Forelimb muscle (tissue), 1 donor: ENCODE measurements at places on chromosomes 3 and 15.

DNA sequence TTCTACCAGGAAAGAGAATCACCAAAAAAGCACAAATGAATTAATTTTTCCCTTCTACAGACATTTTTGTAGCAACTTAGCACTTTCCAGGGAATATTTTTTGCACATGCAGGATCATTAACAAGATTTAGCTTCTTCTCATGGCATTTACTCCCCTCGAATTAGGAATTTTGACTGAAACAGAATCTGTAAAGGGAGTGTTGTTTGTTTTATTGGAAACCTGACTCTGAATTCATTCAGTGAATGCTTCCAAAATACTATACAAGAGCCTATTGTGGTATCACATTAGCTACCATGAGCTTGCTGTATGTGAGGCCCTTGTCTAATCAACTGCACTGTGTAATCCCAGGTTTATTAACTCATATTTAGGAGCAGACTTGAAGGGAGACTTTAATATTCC, 130.4 kb upstream of the ATP10A start:
- DNase-seq = no peak

DNA sequence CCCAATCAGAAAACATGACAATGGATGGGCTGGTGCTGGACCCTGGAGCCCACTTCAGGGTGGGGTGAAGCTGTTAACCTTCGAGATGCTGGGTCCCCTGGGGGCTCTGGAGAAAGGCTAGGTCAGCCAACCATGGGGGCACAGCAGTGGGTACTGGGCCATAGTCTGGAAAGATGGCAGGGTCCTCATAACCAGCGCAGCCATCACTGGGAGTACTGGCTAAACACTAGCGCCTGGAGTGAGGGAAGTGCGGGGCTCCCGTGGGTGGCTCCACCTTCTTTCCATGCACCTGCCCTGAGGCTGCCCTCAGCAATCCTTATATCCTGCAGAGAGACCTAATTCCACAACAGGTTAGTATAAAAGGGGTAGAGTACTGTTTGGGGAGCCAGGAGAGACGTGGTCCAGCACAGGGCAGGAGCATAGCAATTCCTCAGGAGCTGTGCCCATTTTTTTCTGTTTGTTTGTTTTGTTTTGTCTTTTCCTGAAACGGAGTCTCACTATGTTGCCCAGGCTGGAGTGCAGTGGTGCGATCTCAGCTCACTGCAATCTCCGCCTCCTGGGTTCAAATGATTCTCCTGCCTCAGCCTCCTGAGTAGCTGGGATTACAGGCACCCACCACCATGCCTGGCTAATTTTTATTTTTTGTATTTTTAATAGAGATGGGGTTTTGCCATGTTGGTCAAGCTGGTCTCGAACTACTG, 122.6 kb upstream of the MEF2A start:
- DNase-seq = no peak

DNA sequence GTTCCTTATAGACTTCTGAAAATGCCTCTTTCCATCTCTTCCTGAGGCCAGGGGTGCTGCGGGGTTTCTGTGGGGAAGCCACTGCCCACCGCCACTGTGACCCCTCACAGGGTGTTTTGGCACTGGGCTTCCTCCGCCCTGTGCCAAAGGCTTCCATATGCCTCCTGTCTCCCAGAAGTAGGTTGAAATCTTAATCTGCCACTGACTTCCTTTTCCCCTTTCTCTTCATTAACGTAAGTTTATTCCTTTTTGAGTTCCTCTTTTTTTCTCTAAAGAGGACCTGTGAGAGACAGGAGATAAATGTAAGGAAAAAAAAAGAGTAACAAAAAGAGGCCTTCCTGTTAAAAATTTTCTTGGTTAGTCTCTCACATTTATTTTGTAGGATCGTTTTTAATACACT, 220.5 kb downstream of the CTNNB1 start:
- no peak for DNase-seq

GRCh38 chr3:188631291-188632010, 477.5 kb downstream of the LPP start:
- DNase-seq = no peak

DNA sequence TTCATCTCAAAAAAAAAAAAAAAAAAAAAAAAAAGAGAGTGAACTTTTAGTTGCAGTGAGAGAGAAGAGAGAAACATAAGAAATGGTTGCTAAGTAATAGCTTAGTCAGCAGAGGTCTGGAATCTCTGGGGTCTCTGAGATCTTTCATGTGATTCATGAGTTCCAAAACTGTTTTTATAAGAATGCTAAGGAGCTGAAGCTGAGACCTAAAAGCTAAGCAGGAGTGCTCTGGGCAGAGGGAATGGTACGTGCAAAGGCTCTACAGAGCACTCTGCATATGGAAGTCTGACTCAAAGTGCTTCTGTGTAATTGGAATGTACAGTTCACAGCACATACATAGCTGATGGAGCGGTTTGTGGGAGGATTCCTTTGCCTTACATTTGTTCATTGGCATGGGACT, 66.3 kb upstream of the LRIG1 start:
- peak; percentile 54 for DNase-seq

GRCh38 chr3:57080171-57080570, 19.7 kb downstream of the SPATA12 start:
- DNase-seq = no peak

DNA sequence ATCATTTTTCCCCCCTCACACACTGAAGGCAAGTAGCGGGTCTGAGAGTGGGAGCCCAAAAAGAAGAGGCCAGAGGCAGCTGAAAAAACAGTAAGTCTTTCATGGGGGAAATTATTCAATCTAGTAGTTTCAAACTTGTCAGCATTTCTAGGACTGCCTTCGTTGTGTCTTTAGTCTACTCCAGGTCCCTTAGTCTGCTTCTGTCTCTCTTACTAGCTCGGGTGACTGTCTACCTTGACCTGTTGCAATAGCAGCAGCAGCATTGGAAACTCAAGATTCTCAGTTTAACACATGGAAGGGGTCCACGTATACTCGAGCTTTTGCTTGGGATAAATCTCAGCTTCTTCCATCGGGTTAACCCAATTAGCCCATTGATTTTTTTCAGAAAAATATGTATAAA, 28.9 kb downstream of the CHD2 start:
- DNase-seq = no peak

DNA sequence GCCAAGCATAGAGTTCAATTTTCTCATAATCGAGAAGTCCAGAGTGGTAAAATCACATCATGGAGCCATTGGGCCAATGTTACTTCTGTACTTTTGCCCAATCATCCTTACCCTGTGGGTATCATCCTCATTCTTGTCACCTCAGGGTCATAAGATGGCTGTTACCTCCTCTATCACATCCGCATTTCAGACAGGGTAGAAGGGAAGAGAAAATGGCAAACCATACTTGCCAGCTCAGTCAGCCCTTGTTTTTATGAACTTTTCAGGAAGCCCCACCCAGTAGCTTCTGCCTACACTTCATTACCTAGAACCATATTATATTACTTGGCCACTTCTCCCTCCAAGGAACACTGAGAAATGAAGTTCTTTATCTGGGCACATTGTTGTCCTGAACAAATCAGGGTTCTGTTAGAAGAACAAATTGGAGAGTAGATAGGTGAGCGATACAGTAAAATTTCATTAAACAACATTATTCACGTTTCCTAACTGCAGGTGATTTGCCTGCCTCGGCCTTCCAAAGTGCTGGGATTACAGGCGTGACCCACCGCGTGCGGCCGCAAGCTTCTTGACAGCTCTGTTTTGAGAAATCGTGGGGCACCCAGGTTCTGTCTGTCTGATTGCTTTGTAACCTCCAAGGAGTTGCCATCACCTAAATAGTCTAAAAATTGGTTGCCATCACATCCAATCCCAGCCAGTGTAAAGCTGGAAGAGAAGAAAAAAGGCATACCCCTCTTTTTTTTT, 34.5 kb upstream of the RPN1 start:
- no peak for DNase-seq

DNA sequence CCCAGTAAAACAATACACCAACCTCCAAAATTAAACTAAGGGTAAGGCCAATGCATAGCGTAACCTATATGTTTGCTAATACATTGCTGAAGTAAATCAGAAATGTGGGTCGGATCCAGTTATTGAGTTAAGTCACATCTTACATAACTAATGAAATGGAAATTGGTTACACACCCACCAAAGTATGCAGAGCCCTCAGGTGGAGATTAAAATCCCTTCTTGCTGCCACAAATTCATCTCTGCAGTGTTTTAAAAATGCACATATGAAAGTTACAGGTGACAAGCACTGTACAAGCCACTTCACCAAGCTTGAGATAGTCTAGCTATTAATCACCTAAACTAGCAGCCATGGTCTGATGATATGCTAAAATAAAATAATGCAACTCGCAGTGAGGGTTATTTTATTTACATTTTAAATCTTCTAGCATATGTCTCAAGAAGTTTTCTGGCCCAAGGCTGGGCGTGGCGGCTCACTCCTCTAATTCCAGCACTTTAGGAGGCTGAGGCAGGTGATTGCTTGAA, 130.6 kb downstream of the AQP9 start:
- DNase-seq = no peak
